ENCODE measurements at places on chromosomes 7 and 10. TPM values are rescaled to one million over a fixed set of nuclear protein-coding genes. Genes with fewer than 3 reads are reported as not detected.

The MGAM2 gene
- total RNA-seq = 0.02 TPM

The PTF1A gene
- not detected for total RNA-seq

GRCh38 chr7:108598153-108598552 is 28.5 kb downstream of the DNAJB9 start:
- no peak for DNase-seq

GRCh38 chr7:25860275-25861163 is 291.5 kb upstream of the NFE2L3 start:
- no peak for DNase-seq

DNA sequence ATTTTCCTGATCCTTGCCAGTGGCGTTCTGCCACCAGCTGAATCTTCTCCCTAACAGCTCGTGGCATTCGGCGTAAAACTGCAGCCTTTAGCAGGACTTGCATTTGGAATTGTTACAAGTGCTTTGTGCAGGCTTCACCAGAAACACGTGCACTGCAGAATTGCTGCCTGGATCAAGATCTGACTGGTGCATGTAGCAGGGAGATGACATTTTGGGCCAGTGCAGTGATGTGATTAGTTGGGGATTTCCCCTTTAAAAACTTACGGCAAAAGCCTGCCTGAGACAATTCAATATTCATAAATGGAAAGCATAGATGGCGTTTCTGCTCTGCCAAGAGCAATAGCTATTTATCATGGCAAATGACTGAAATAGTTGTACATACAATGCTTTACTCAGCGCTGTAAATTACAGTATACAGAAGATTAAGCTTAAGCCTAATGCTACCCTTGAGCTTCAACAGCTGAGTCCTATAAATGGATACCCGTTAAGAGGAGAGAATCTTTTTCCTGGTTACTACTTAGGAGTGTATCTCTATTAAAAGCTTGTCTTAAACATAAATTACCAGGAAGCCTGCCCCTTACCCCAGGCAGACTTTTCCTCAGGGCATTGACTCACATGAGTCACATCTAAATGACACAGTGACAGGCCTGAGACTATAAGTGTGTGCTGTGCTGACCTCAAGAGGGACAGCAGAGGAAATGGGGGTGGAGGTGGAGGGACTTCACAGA is 106.3 kb downstream of the ATXN7L1 start:
- no peak for DNase-seq

All from heart left ventricle (tissue), 16 donors.